ENCODE measurements at places on chromosomes 6 and 20.

GRCh38 chr6:97870273-97870672 is 587.3 kb upstream of the MMS22L start:
- no peak for DNase-seq

GRCh38 chr20:63541371-63541770 is 4.2 kb upstream of the PTK6 start:
- no peak for DNase-seq

- DNase-seq: no peak
Measured at GRCh38 chr6:7463785-7464184, 74.2 kb downstream of the RIOK1 start.

GRCh38 chr6:167748458-167749379 is 78.0 kb upstream of the AFDN start:
- no peak for DNase-seq

DNA sequence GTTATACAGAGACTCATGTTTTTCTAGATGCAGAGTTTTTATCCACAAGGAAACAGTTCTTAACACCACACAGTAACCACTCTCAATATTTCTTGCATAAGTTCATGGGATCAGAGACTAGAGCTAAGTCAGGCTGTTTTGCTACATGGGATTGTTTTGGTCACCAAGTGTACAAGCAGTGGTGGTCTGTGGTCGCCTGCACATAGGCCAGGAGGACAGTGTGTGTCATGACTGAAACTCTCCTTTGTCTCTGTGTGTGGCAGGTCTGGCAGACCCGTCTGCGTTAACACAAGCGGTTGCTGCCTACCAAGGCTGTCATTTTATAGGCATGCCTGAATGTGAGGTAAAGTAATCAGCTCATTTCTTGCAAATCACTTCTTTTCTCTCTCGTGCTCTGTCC is 18.9 kb downstream of the WRNIP1 start:
- no peak for DNase-seq

DNA sequence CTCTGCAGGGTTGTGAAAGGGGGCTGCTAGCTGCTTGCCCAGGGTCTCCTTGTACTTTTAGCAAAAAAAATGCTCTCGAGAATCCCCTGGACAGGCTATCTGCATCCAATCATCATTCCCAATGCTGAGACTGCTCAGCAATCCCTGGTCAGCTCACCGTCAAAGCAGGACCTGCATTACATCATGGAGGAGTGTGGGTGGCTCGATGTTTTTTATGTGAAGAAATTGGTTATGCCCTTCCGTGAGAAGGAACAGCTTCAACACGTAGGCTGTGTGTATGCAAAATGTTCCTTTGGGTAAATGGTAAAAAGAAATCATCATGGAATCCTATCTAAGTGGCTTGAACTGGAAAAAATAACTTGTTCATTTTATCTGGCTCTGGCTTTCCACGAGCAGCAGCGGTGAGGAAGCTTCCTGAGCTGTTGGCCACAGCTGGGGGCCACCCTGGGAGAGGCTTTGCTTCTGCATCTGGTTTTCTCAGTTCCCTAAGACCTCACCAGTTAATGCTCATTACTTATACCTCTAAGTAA is 111.4 kb downstream of the FYN start:
- peak; percentile 49 for DNase-seq

- no peak for DNase-seq
Measured at GRCh38 chr6:451336-451735, 59.8 kb downstream of the IRF4 start.

DNA sequence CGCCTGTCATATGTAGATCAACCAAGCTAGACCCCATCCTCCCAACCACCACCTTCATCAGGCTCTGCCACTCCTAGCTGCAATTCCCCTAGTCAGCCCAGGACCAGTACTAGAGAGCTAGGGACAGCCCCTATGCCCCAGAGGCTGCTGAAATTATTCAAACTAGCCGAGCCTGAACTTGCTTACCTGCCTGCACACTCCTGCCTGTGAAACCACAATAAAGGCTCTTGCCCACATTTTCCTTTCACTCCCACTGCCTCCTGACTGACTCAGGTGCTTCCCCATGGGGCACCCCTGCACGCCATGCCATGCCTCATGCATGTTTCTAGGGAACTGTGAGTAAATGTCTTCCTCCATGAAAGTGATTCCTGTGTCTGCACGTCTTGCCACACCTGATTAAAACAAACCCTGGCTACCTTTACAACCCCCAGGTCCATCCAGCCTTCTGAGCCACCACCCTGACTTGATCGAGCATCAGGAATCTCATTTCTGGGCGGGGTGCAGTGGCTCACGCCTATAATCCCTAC is 66.5 kb upstream of the IER3 start:
- peak; percentile 89 for DNase-seq

- DNase-seq: no peak
Measured at GRCh38 chr6:13248584-13248985, 79.8 kb downstream of the TBC1D7 start.

GRCh38 chr6:159687341-159687740 is 5.7 kb downstream of the SOD2 start:
- no peak for DNase-seq

DNA sequence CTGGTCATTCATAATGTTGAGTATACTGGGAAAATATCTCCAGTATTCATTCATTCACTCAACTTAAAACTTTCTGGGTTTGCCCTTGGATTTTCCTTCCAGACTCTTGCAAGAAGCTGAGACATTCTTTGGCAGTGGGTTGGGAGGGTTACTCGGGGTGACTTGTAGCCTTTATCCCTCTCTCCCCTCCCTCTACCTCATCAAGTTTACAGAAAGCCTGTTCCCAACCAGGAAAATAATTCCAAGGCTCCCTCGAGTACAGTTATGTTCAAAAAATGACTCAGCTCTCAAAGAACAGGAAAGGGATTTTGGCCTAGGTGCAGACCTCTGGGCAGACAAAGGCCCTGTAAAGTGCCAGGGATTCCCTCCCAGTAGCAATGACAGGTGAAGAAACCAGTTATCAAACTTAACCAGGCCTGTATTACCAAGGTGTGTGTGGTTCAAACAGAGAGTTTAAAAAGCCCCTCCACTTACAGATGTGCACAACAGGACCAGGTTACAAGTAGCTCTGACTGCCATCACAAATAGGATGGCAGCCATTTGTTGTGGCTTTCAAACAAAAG is 22.2 kb downstream of the FKBP1A start:
- DNase-seq: no peak

- DNase-seq: no peak
Measured at GRCh38 chr6:130207979-130208649, 14.6 kb downstream of the SAMD3 start.

DNA sequence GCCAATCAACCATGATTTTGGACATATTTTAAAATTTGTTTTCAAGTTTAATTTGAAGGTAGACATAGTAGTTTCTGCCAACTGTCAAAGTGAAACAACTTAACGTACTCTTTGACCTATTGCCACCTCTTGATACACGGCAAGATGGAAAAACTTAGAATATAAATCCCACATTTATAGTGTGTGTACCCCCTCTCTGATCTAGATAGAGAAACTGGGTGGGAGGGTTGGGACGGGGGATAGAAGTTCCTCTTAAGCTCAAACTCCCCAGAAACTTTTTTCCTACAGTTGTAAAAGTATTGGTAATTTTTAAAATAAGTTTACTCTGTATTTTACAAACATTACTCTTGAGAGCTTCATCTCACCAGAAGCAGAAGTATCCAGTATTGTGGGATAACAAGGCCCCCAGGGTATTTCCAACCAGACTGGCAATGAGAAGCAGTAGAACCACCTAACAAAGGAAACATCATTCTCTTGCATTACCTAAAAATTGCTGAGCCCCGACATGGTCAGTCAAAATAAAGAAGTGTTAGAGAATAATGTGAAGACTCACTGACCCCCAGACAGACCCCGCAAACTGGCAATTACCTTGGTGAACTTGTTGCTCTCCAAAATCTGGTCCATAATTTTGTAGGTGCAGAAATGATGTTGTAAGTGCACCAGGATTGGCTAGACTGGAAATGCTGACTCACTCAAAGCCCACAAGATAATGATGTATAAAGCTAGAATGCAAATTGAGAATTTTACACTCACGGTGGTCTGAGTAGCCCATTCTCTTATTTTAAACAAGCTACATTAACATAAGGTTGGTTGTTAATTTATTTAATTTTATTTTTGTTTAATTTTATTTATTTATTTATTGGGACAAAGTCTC is 74.7 kb upstream of the TNFAIP3 start:
- DNase-seq: no peak

DNA sequence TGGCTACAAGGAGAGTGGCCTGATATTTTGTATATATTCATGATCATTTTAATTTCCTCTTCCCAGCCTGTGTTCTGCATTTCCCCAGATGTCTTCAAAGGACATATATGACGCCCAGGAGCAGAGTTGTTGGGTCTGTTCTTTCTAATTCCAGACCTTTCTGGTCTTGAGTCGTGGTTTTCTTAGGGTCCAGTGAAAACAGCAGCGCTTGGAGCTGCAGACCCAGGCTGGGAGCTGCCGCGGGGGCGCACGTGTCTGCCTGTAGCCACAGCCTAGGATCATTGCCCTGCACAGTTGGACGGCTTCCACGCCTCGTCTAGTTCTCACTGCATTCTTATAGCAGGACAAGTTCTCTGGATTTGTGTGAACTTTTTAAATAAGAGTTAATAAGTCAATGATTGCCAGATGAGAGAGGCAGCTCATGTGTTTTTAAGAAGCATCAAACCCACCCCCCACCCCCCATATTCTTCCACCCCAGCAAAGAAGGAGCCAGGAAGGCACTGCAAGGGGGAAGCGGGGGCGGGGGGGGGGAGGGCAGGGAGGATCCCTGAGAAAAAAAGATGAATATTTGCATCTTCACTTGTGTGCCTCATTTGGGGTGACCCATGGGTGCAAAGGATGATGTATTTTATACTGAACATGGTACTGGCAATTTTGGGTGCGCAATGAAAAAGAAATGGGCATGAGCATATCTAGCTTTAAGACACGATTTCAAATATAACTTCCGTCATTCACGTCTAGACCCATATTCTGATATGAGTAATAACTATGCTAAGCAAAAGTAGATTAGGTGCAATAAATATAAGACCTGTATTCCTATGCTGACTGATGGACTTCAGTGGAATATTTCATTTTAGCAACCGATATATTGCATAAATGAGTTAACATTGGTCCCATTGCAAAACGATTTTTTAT is 160.0 kb downstream of the TBXT start:
- DNase-seq: no peak

DNA sequence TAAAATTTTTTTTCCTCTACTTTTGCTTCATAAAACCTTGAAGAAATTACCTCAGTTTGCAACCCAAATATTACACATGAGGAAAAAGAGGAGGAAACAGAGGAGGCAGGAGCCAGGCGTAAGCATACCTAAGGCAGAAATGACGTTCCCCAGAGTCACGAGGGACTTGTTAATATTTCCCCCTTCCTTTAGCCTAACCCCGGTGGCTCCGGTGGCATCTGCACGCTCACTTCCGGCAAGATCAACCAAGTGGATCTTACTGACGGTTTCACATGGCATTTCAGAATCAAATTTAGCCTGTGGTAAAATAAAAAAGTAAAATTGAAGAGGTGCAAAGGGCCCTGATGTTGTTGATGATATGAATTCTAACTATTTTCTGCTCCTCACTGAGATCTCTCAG is 67.4 kb downstream of the KIF16B start:
- DNase-seq: no peak

- no peak for DNase-seq
Measured at GRCh38 chr20:38095017-38095686, 61.6 kb downstream of the RPRD1B start.

GRCh38 chr6:50925981-50926380 is 107.3 kb downstream of the TFAP2B start:
- no peak for DNase-seq

GRCh38 chr20:38579219-38579910 is 1.6 kb upstream of the ADIG start:
- DNase-seq: no peak

DNA sequence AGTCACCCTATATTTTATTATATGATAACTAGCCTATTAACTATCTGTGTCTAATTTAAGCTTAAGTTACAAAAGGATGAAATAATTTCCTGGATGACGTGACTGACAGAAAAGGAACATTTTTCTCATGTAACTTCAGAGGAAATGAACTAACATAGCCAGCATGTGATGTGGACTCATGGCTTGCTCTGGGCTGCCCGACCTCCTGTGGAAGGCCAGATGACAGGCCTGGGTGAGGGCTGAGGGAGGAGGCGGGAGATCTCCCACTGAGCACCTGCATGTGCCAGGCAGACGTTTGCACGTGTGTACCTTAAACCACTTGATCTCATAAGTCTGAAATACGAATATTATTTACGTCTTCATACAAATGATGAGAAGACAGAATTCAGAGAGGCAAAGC is 321.1 kb downstream of the SYNE1 start:
- DNase-seq: no peak

DNA sequence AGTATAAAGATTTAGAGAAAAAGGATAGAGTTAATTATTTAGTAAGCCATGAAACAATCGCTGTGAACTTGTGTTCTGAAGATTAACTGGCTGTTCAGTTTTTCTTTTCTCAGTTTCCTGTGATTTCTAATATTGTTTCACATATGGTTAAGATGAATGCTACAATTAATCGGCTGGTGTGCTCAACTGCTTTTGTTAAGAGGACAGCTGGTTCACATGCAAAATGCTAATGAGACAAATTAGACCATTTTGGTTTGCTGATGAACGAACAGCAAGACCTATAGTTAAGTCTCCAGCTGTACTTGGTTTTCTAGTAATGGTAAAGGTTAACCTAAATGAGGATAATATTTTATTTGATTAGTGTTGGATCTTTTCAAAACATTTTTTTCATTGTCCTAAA is 10.8 kb upstream of the NHSL1 start:
- no peak for DNase-seq

DNA sequence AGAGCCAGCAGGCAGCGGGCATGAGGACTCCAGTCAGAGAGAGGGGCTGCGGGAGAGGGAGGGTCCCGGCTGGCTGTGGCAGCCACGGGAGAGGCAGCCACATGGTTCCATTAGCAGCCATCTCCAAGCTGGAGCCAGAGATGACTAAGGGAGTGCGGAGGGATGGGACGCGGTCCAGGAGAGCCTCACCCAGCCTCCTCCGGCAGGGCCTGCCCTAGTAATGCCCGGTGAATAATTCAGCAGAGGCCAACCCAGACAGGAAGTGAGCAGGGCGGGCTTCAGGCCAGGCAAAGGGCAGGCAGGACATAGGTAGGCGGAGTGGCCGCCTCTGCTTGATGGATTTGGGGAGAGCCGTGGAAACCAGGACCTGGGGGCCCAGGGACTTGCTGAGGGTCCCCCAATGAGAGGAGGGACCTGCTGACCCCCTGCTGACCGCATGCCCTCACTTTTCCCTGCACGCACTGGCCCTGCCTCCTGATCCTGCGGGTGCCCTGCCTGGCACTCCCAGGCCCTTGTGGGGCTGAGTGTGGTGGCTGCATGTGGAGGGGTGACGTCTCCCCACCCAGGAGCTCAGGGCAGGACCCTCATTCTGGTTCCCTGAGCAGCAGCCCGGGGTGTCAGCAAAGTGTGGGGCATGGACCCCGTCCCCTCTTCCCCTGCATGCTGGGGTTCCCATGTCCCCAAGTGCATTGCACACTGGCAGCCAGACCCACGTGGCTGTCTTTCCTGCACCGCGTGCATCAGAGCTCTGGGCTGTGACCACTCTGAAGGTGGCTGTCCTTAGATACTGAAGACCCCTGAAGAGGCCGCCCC is 51.8 kb upstream of the SLCO4A1 start:
- no peak for DNase-seq

GRCh38 chr6:14408446-14408845 is 290.9 kb downstream of the CD83 start:
- DNase-seq: no peak
